ENCODE measurements at places on chromosomes 7 and 10. TPM values are rescaled to one million over a fixed set of nuclear protein-coding genes. Genes with fewer than 3 reads are reported as not detected.

DNA sequence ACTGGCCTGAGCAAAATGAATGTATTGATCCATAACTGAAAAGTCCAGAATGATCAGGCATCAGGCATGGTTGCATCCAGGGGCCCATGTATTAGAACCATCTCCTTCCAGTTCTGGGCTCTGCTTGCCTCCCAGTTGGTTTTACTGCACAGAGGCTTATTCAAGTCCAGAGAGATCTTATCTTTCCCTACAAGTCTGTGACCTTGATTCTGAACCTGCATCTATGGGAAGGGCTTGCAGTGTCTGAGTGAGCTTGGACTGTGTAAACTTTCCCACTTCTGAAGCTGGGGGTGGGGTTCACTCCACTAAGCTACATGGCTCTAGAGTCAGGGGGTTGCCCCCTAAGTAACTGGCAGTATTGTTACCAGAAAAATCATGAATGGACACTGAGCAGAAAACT is 136.2 kb downstream of the TCF7L2 start:
- DNase-seq: no peak

Gene TRIM50
- not detected for polyA plus RNA-seq

DNA sequence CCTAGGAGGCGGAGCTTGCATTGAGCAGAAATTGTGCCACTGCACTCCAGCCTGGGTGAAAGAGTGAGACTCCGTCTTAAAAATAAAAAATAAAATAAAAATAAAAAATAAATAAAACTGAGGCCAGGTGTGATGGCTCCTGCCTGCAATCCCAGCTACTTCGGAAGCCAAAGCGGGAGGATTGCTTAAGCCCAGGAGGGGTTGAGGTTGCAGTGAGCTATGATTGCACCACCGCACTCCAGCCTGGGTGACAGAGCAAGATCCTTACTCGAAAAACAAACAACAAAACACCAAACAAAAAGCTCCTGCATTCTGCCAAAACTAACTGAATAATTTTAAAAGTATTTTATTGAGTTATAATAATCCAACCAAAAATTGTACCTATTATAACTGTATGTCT is 36.2 kb downstream of the AGAP4 start:
- DNase-seq: no peak

- DNase-seq: no peak
Measured at GRCh38 chr7:106238830-106239229, 46.0 kb downstream of the NAMPT start.

Gene ELAPOR2
- 3.4 TPM for polyA plus RNA-seq

Gene IKZF5
- 7.8 TPM for polyA plus RNA-seq

GRCh38 chr10:22927661-22928403 is at the start of gene ARMC3:
TSS of gene ARMC3 (plus strand) at chr10:22928053. CDS start at chr10:22931997, 3,944 bp downstream.
- no peak for DNase-seq

GRCh38 chr10:97532935-97533671 is 34.4 kb downstream of the UBTD1 start:
- DNase-seq: no peak

Gene FMC1
- 10.4 TPM for polyA plus RNA-seq
